Colonic mucosa (tissue), 4 donors: ENCODE measurements at places on chromosomes 13 and 19. TPM values are rescaled to one million over a fixed set of nuclear protein-coding genes. Genes with fewer than 3 reads are reported as not detected.

DNA sequence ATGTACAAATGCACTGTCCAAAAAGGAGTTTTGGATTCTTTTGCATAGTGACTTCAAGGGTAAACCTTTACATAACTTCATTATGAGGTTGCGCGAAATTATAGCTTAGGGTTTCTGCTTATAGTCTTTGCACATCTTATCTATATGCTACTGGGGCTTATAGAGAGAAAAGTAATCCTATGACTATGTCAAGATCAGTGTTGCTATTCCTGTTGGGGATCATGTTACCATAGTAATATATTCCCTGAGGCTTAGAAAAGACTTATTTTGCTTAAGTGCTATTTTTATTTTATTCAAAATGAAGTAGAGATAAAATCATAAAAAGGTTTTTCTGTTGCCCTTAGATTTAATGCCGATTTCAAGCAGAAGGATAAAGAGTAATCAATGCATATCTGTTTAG, 14.7 kb upstream of the POSTN start:
- no peak overlapping the region for H3K4me3 ChIP-seq
- no peak for DNase-seq
- no peak overlapping the region for H3K27ac ChIP-seq
- H3K27me3 ChIP-seq = no peaks in the 10 kb centered on the region
- no peaks in the 10 kb centered on the region for H3K4me1 ChIP-seq

GRCh38 chr19:11137542-11138384, 17.8 kb downstream of the SPC24 start:
- H3K4me3 ChIP-seq = peak overlapping the region; percentile 10
- peaks cover 9% of the 10 kb centered on the region for H3K4me1 ChIP-seq
- no peaks in the 10 kb centered on the region for H3K36me3 ChIP-seq
- no peaks in the 10 kb centered on the region for H3K27me3 ChIP-seq
- H3K27ac ChIP-seq = peak overlapping the region; percentile 68
- peak; percentile 80 for DNase-seq

- peak overlapping the region; percentile 34 for H3K27ac ChIP-seq
- no peak for DNase-seq
- H3K36me3 ChIP-seq = no peaks in the 10 kb centered on the region
- no peaks in the 10 kb centered on the region for H3K27me3 ChIP-seq
Observed at GRCh38 chr13:28753946-28754345, 35.2 kb upstream of the SLC46A3 start.

DNA sequence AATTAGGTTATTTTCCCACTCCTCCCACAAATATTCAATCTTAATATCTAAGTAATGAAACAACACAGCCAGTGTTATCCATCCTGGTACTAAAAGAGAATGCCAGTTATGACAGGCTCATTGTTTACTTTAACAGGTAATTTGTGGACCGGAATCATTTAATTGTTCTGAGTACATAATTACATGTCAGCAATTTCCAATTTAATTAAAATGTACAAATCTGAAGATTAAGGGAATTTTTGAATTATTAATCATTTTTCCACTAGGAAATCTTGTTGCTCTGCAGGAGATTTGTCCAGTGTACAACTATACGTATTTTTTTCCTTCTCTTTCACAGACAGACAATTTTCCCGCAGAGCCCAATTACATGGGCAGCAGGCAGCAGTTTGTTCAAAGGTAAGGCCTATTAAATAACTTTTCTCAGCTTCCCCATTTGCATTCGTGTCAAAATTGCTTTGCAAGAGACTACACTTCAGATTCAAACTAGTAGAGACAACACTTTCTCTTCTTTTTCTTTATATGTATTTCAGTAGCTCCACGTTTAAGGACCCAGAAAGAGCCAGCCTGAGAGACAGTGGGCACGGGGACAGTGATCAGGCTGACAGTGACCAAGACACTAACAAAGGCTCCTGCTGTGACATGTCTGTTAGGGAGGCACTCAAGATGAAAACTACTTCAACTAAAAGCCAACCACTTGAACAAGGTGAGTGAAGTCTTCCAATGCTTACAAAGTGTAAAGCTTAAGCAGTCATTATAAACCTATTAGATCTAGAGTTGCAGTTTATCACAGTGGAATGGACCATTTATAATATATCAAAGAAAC, 34.8 kb downstream of the PCDH17 start:
- DNase-seq = no peak
- no peaks in the 10 kb centered on the region for H3K36me3 ChIP-seq
- no peaks in the 10 kb centered on the region for H3K4me1 ChIP-seq
- H3K27ac ChIP-seq = no peak overlapping the region

DNA sequence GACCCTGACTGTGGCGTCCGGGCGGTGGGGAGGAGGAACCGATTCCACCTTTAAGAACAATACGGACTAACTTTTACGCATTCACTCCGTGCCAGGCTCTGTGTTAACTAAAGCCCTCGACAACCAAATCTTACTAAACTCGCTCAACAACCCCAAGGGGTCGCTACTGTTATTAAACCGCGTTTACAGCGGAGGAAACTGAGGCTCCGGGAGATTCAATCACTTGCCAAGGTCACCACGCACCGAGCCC, 1.2 kb downstream of the SAMD1 start:
- peak overlapping the region; percentile 40 for H3K4me3 ChIP-seq
- no peaks in the 10 kb centered on the region for H3K4me1 ChIP-seq
- no peaks in the 10 kb centered on the region for H3K36me3 ChIP-seq
- no peak overlapping the region for H3K27ac ChIP-seq
- DNase-seq = no peak
- H3K27me3 ChIP-seq = no peaks in the 10 kb centered on the region

- no peaks in the 10 kb centered on the region for H3K27me3 ChIP-seq
- H3K4me3 ChIP-seq = no peak overlapping the region
- no peaks in the 10 kb centered on the region for H3K4me1 ChIP-seq
- H3K36me3 ChIP-seq = no peaks in the 10 kb centered on the region
- no peak overlapping the region for H3K27ac ChIP-seq
Observed at GRCh38 chr13:39318161-39318560, 279.9 kb downstream of the NHLRC3 start.

- no peak overlapping the region for H3K27ac ChIP-seq
- no peaks in the 10 kb centered on the region for H3K4me1 ChIP-seq
- H3K27me3 ChIP-seq = no peaks in the 10 kb centered on the region
- H3K36me3 ChIP-seq = no peaks in the 10 kb centered on the region
Observed at GRCh38 chr19:31378404-31378803, 29.2 kb upstream of the TSHZ3 start.

DNA sequence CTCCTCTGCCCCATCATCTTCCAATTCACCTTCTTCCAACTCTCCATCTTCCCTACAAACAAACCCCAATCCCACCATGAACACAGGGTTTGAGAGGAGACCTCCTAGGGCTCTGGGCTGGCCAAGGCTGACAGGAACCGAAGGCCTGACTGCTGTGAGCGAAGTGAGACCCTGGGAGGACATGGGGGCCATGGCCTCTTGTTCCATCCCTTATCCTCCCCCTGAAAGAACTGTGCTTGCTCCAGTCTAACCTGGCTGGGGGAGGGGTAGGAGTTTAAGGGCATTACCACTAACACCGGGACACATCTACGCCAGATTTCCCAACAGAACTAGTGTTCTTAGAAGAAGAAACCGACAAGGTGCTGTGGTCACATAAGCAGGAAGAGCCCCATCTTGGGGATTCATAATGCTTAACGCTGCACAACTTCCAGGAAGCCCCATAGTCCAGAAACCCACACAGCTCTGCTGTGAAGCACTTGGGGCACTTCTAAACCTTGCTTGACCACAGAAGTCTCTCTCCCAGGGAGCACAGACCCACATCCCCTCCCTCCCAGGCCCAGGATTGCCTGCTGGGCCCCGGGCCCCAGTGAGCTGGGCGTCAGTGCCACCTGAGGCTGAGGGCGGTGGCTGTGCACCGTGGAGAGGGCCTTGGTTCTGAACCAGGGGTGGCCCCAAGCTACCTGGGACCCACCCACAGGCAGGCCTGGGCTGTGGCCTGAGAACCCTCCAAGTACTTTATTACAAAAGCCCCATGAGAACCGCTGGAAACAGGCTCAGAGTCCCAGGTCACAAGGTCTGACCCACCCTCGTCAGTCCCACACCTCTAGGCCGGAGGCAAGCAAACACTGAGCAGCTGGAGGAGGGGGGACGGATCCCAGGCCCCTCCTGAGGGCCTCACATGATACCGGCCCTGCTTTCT, 18.8 kb downstream of the ZC3H4 start:
- peaks cover 36% of the 10 kb centered on the region for H3K4me1 ChIP-seq
- H3K27me3 ChIP-seq = no peaks in the 10 kb centered on the region
- peaks cover 4% of the 10 kb centered on the region for H3K36me3 ChIP-seq
- H3K4me3 ChIP-seq = no peak overlapping the region

DNA sequence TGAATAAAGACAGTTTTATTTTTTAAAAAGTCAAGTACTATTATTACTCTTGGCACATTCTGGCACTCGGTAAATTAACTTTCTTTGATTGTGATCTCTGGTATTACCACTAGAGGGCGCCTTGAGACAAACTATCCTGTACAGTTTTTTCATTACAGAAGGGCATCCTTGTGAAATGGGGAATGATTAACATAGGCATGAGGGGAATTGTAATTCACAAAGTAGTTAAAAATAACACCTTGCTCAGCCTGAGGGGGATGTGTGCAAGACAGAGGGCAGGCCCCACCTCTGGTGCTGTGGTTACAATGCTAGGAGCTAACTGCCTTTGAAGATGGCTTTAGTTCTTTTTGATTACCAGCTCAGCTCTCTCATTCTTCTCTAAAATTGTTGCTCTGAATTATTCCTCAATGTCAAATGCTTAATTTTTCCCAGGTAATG, 24.2 kb upstream of the C1QTNF9B start:
- no peaks in the 10 kb centered on the region for H3K4me1 ChIP-seq
- no peaks in the 10 kb centered on the region for H3K27me3 ChIP-seq
- H3K27ac ChIP-seq = no peak overlapping the region
- H3K36me3 ChIP-seq = no peaks in the 10 kb centered on the region

- no peaks in the 10 kb centered on the region for H3K36me3 ChIP-seq
- DNase-seq = no peak
- H3K4me3 ChIP-seq = no peak overlapping the region
Observed at GRCh38 chr19:41909706-41910105, 18.5 kb downstream of the ERFL start.

GRCh38 chr13:105196052-105196451, 1339.4 kb downstream of the EFNB2 start:
- H3K4me1 ChIP-seq = no peaks in the 10 kb centered on the region
- no peaks in the 10 kb centered on the region for H3K27me3 ChIP-seq
- H3K27ac ChIP-seq = no peak overlapping the region

- no peaks in the 10 kb centered on the region for H3K4me1 ChIP-seq
- no peak overlapping the region for H3K27ac ChIP-seq
- no peak for DNase-seq
- no peaks in the 10 kb centered on the region for H3K27me3 ChIP-seq
- H3K4me3 ChIP-seq = no peak overlapping the region
Observed at GRCh38 chr13:109985871-109986450, 199.6 kb upstream of the IRS2 start.

GRCh38 chr13:83895994-83896580, 13.8 kb upstream of the SLITRK1 start:
- H3K27me3 ChIP-seq = no peaks in the 10 kb centered on the region
- DNase-seq = no peak
- H3K4me3 ChIP-seq = no peak overlapping the region
- no peaks in the 10 kb centered on the region for H3K4me1 ChIP-seq
- no peak overlapping the region for H3K27ac ChIP-seq

GRCh38 chr19:40400559-40400958, 10.6 kb upstream of the HIPK4 start:
- no peak overlapping the region for H3K4me3 ChIP-seq
- H3K36me3 ChIP-seq = no peaks in the 10 kb centered on the region
- H3K27ac ChIP-seq = no peak overlapping the region

DNA sequence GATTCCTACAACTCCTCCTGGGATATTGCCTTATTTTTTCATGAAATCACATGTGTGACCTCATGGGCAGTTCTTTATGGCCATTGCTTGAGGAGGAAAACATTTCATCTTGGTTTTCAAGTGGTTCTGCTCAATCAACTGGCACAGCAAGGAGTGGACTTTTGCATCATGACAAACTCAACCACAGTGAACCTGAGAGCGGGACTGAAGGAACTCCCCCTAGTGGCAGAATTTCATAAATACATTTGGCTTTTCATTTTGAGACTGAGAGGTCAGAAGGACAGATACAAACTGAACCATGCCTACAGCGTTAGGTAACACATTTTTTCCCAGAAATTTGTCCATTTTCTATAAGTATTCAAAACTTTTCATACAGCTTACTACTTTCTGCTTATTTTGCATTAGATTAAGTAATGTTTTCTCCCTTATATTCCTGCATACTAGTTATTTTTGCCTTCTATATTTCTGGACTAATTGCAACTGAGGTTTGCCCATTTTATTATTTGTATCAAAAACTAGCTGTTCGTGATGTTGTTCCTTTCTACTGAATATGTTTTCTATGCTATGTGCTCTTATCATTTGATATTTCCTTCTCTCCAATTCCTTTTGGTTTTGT, 13.4 kb upstream of the SIGLEC12 start:
- H3K36me3 ChIP-seq = no peaks in the 10 kb centered on the region
- no peak for DNase-seq
- no peaks in the 10 kb centered on the region for H3K27me3 ChIP-seq
- H3K27ac ChIP-seq = no peak overlapping the region
- no peak overlapping the region for H3K4me3 ChIP-seq

- H3K27me3 ChIP-seq = no peaks in the 10 kb centered on the region
Observed at GRCh38 chr19:49391581-49392399, 3.7 kb downstream of the KASH5 start.

DNA sequence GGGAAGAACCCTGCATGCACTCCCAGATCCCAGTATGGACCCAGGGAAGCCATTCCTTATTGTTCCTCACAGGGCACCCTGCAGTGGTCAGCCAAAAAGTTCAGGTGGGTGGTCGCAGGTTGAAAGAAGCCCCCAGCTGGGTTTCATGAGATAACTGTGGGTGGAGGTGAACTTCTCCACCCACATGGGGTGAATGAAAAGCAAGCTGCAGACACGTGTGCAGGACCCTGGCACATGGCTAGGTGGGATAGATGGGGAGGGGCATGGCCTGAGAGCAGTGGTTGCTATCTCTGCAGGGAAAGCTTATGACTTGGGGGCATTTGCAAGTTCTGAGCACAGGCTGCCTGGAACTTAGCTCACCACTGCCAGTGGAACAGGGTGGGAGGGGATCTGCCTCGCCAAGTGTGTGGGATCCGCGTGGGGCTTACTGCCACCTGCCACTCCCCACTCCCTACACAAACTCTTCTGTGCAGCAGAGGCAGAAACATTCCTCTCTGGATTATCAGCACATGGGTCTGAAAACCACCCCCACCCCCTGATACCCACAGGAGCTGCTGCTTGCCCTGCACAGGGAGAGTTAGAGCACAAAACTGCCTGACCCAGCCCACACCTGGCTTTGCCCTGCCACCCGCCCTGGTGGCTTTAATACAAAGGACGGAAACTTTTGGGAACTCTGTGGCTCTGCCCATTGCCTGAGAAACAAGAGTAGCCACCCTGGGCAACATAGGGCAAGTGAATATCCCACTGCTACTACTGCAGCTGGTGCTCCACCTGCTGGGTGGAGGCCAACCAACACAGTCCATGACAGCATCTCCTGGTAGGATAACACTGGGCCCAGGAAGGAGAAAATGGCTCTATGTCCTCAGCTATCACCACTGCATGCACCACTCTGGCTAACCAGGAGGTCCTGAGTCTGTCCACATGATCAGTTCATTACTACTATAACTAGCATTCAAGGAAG, 24.4 kb downstream of the PLA2G4C start:
- no peak overlapping the region for H3K4me3 ChIP-seq
- H3K4me1 ChIP-seq = no peaks in the 10 kb centered on the region
- no peaks in the 10 kb centered on the region for H3K27me3 ChIP-seq
- no peak for DNase-seq
- H3K27ac ChIP-seq = no peak overlapping the region

The CYP2A6 gene
- total RNA-seq = not detected

The ZNF561 gene
- 29.7 TPM for total RNA-seq

The ZNF284 gene
- 1.4 TPM for total RNA-seq

The GPR183 gene
- total RNA-seq = 1.5 TPM
